ENCODE measurements at places on chromosomes 5 and 9.
A peak's percentile ranks its signal among the peaks of the same experiment; 100 is the strongest.

- DNase-seq, result peak; percentile 100
These were observed 134.4 kb downstream of the AOPEP start for GRCh38 chr9:94860678-94861588.

DNA sequence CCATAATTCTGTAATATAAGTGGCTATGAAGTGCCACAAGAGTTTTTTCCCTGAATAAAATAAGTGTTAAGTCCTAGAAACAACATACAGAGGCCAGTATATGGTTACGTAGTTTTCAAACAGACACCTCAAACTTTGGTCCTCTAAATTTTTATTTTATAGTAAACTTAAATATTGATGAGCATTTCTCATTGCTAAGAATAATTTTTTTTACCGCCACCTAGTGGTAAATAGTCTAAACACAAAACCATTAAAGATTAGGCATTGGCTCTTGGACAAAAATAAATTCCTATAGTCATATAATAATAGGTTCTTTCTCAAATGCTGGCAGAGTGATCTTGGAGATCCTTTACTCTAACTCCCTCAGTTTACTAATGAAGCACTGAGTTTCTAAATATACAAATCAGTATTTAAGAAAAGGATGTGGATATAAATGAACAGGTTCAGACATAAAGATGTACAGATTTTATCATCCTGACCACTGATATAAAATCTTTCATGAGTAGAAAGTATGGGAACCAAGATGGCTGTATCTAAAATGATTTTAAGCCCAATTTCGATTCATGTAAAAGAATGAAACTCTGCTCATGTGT lies 136.2 kb downstream of the FANCC start:
- DNase-seq, result no peak

DNA sequence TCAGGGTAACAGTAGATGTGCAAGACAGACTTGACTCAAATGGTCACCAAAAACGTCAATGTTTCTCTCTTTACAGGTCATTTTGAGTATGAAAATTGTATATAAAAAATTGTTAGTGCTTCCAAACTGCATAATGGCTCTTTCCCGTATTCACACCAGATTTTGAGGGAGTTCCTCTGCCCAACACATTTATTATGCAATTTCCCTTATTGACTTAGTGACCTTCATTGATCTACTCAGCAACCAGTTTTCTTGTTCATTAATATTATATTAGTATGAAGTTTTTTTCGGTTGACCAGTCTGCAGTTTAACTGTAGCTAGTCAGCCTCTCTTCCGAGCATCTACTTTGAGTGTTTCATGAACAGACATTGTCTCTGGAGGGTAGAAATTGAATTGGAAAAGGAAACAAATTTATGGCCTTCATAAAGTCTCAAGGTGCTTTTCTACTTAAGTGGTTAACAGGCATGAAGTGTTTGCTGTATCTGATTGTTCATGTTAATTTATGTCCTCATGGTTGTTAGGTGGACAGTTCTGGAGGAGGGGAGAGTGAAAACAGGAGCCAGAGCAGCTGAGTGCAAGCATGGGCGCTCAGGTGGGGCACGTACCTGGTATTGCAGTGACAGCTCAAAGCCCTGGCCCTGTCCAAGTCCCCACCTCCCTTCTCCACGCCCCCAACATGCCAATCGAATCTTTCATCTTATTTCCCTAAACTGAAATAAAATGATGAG lies 240.2 kb downstream of the RFK start:
- DNase-seq, result no peak

DNA sequence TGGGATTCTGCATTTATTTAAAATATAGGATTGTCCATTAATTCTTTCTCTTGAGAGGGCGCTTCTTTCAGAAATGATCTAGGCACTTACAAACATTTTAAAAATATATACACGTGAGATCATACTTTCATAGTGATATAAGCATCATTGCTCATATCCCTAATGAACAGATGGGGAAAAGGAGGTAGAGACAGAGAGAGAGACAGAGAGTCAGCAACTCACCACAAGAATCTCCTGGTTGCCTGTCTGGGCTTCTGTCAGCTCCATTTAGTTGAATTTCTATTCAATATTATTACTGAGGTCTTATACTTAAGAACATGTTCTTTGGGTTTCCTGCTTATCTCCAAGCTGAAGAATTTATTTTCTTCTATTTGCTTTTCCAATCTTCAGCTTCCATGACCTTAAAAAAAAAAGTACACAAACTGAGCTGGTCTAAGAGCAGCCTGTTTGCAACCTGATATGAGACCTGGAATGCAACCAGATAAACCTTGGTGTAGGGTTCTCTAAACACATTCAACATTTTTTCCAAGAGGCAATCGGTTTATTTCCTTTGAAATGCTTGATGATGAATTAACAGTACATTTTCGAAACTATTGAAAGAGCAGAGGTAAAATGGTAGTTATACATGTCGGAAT lies 51.6 kb upstream of the LIFR start:
- peak; percentile 89 for DNase-seq

GRCh38 chr5:128681096-128681495 lies 143.1 kb upstream of the FBN2 start:
- peak; percentile 18 for DNase-seq

GRCh38 chr5:161278739-161279660 lies 267.5 kb downstream of the GABRB2 start:
- DNase-seq, result no peak

DNA sequence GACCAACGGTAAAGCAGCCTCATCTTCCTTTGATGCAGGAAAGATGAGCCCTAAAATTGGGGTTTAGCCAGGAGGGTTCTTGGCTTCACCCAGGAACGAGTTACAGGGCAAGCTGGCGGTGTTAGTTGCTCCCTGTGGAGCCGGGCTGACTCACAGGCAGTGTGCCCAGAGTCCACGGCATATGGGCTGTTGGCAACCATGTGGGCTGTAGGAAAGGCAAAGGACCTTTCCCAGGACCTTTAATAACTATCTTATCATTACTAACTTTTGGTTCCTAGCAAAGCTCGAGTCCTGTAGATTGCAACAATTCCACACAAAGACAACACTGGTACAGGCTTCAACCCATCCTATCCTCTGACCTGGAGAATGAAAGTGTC lies 29.8 kb upstream of the CLPTM1L start:
- no peak for DNase-seq

- no peak for DNase-seq
These were observed 143.8 kb downstream of the MAST4 start for GRCh38 chr5:66739951-66740350.

DNA sequence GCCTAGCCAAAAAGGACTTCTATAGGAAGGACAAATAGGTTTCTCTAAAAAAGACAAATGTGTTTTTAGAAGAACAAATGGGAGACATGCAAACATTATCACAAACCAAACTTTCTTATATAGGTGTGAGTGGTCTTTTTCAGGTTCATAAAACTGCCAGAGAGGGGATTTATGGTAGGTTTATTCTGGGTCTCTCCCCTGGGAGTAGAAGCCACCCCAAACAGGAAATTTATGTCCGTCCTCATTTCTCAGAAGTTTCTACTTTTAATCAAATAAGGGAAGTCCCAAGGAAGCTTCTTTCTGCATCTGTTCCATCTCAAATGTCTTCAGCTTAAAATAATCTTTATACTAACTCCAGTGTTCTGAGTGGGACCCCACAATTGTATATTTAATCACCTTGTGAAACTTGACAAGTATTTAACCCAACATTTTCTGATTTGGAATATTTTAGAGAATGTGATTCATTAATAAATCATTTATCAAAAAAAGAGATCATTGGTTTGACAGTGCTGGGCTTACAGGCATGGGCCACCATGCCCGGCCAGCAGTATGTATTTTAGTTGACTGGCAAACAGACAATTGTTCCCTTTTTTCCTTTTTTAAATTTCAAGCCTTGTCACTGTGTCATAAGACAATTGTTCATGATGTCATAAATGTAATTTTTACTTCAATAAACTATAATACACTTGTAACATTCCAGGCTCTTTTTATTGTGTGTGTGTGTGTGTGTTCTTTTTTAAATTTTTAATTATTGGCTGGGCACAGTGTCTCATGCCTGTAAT lies 44.6 kb upstream of the GLDC start:
- DNase-seq, result no peak

GRCh38 chr9:108588246-108588645 lies 267.5 kb downstream of the ACTL7B start:
- DNase-seq, result no peak

DNA sequence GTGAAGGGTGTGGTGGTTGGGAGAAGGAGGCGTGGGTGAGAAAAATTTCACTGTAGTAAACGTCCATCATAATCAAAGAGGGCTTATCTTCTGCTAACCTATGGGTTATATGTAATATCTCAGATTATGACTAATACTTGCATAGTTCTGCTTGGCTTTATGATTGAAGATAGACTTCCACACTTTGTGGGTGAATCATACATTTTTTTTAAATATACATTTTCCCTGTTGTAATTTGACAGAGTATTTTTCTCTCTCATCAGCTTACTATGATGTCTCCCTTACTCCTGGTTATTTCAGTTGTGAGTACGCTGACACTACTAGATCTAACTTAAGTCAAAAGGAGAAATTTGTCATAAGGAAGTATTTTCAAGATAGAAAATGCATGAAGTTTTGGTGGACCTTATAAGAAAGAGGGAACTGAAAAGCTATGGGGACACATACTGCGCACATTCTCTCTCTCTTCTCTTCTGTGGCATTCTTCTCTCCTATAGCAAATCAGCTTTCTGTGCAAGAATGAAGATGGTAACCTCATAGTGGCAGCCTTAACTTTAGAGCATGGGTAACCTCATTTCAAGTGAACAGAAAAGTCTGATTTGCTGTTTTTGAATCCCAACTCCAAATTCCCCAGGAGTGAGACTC lies 4.9 kb upstream of the JAK2 start:
- DNase-seq, result no peak

- DNase-seq, result no peak
These were observed 1.3 kb downstream of the TCF7 start for GRCh38 chr5:134115806-134116175.

GRCh38 chr5:40416098-40416497 lies 263.6 kb upstream of the PTGER4 start:
- DNase-seq, result no peak

GRCh38 chr9:1939466-1939865 lies 75.7 kb upstream of the SMARCA2 start:
- DNase-seq, result no peak

DNA sequence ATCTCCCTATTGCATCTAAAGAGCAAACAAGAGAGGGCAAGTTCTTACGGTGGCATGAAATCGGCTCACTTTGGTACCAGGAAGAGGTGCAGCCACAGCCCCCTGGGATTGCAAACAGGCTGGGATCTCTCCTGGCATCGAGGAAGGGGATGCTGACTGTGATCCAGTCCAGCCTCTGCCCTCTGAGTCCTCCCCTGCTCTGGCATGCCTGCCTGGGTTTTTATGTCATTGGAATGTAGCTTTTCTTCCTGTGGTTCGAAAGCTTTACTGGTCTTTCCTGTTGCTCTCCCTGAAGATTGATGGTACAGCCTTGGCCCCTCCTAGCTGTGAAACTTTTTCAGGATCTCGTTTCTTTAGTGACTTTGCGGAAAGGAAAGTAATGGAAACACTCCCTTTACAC lies 6.6 kb downstream of the SLC46A2 start:
- peak; percentile 83 for DNase-seq

GRCh38 chr9:123164285-123164684 lies 104.1 kb downstream of the STRBP start:
- DNase-seq, result no peak

GRCh38 chr5:125316915-125317535 lies 570.6 kb upstream of the ZNF608 start:
- DNase-seq, result no peak

DNA sequence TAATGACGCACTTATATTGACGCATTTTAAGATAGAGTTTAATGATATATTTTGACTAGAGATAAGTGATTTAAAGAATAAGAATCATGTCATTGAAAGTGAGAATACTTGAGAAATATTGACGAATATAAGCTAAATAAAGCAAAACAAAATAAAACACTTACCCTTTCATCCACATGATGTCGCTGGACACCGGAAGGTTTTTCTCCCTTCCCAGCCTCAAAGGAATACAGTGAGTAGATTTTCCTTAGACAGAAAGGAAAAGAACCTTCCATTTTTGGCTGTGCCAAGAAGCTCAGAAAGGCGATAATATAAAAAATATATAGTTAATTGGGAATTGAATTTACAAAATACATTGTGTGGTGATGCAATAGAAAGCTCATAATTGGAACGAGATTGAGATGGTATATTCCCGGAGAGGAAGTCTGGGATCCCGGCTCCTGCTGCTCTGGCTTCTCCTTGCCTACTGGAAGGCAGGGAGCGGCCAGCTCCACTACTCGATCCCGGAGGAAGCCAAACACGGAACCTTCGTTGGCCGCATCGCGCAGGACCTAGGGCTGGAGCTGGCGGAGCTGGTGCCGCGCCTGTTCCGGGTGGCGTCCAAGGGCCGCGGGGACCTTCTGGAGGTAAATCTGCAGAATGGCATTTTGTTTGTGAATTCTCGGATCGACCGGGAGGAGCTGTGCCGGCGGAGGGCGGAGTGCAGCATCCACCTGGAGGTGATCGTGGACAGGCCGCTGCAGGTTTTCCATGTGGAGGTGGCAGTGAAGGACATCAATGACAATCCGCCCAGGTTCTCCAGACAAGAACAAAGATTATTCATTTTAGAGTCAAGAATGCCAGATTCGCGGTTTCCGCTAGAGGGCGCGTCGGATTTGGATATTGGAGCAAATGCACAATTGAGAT lies at the start of gene PCDHA5:
TSS of gene PCDHA5 (plus strand) at position 239 of the 906 bp plus-strand sequence.
- no peak for DNase-seq

GRCh38 chr9:135983208-135984071 lies 22.3 kb upstream of the UBAC1 start:
- no peak for DNase-seq

- peak; percentile 52 for DNase-seq
These were observed 208.4 kb downstream of the PDE4D start for GRCh38 chr5:59685191-59685530.

- DNase-seq, result peak; percentile 14
These were observed 140.0 kb upstream of the RAD23B start for GRCh38 chr9:107142896-107143603.

- no peak for DNase-seq
These were observed 340.4 kb downstream of the CTNND2 start for GRCh38 chr5:11563822-11564221.

- DNase-seq, result no peak
These were observed 11.3 kb downstream of the AFAP1L1 start for GRCh38 chr5:149282966-149283332.

DNA sequence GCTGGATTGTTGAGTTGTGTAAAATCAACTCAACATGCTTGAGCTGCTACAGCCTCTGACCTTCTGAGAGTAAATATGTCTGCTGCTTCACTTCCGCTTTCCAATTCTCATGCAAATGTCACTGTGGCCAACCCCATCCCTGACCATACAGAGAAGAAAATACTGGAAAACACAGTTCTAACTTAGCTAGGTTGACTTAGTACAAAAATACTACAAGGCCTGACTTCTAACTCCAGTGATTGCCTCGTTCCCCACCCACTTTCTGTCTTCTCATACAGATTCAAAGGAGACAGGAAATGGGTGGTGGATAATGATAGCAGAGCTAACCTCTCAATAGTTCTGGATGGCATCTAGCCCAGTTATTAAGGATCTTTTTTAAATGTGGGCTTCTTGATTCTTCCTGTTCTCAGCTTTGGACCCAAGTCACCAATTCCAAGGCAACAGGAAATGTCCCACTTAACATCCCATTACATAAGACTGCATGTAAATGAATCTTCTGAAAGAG lies 226.6 kb upstream of the SLC24A2 start:
- DNase-seq, result no peak
